ENCODE measurements at places on chromosomes 5 and 9.
A peak's percentile ranks its signal among the peaks of the same experiment; 100 is the strongest.

GRCh38 chr5:103041071-103041676 is 78.8 kb downstream of the GIN1 start:
- H3K36me3 ChIP-seq = no peaks in the 10 kb centered on the region
- H3K27me3 ChIP-seq = no peaks in the 10 kb centered on the region
- no peaks in the 10 kb centered on the region for H3K4me1 ChIP-seq
- no peak overlapping the region for H3K27ac ChIP-seq
- no peak for DNase-seq

- no peak overlapping the region for H3K27ac ChIP-seq
- H3K4me3 ChIP-seq = no peak overlapping the region
- H3K4me1 ChIP-seq = peaks cover 6% of the 10 kb centered on the region
- H3K36me3 ChIP-seq = no peaks in the 10 kb centered on the region
Measured at GRCh38 chr9:21081999-21082398, 4.3 kb upstream of the IFNB1 start.

GRCh38 chr9:127568618-127568970 is 43.5 kb upstream of the STXBP1 start:
- peaks cover 13% of the 10 kb centered on the region for H3K4me1 ChIP-seq
- no peak for DNase-seq
- no peaks in the 10 kb centered on the region for H3K36me3 ChIP-seq

- H3K4me3 ChIP-seq = no peak overlapping the region
- H3K27me3 ChIP-seq = no peaks in the 10 kb centered on the region
- no peak overlapping the region for H3K27ac ChIP-seq
- H3K4me1 ChIP-seq = peaks cover 15% of the 10 kb centered on the region
- peak; percentile 6 for DNase-seq
Measured at GRCh38 chr9:33852216-33852826, 35.4 kb downstream of the UBE2R2 start.

- DNase-seq = no peak
- H3K4me3 ChIP-seq = no peak overlapping the region
- H3K36me3 ChIP-seq = no peaks in the 10 kb centered on the region
- no peak overlapping the region for H3K27ac ChIP-seq
Measured at GRCh38 chr5:4036861-4037260, 441.2 kb downstream of the IRX1 start.

DNA sequence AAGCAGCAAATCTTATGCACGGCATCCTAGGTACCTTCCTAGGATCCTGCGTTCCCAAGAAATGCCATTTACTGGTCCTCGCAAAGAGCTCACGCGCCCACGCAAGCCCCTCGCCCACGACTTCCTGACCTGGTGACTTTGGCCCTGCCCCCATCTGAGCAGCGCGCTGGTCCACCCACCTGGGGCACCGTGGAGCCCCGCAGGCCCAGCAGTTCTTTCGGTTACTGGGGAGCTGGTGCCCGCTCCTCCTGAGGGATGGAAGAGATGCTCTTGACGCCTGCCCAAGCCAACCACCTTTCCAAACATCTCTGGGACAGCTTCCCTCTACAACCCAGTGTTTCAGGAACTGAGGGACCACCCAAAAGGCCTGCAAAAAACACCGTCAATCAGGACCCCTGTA is 16.7 kb downstream of the EQTN start:
- no peak for DNase-seq
- no peaks in the 10 kb centered on the region for H3K36me3 ChIP-seq
- no peak overlapping the region for H3K27ac ChIP-seq
- H3K27me3 ChIP-seq = peaks cover 4% of the 10 kb centered on the region
- H3K4me3 ChIP-seq = no peak overlapping the region

DNA sequence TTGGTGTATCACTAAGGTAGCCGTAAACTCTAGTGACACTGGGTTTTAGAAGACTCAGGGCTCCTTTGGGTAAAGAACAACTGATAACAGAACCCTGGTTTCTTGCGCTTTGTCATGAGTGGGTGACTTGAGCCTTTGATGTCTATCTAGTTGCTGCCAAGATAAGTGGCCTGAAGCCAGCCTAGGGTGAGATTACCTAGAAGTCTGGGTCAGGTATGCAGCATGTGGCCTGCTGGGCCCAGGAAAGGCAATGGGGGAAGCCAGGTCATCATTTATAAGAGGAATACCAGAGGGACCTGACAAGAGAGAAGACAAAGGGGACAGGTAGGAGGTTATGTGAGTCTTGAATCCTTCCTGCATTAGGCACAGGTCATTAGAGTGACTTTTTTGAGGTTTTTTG is 23.2 kb upstream of the GARNL3 start:
- no peak overlapping the region for H3K27ac ChIP-seq
- no peak overlapping the region for H3K4me3 ChIP-seq
- no peaks in the 10 kb centered on the region for H3K27me3 ChIP-seq
- no peak for DNase-seq
- peaks cover 10% of the 10 kb centered on the region for H3K4me1 ChIP-seq

DNA sequence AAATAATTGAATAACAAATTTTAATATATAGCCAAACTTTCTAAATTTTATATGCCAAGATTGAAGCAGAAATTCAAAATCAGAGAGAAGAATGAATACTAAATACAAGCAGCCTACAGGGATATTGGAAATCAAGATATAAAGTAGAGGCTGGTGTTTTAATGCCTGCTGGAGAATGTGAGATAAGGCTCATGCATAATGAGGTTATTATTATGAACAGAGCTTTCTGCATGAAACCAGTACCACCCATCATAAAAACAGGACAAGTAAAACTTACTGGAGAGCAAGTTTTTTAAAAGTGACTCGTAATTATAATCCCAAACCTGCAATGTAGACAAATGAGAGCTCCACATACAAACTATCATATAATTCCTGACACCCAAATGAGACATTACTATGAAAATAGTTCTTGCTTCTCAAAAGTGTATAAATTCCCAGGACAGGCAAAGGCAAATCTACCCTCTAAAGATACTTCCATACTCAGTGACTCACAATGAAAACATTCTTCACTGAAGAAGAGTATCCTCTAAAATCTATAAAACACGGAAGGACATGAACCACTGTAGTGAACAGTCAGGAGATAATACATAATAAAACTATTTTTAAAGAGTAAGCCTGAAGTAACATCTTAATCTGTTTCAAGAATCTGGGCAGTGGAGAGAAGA is 532.0 kb upstream of the GRAMD2B start:
- no peak overlapping the region for H3K27ac ChIP-seq
- H3K4me1 ChIP-seq = no peaks in the 10 kb centered on the region
- DNase-seq = no peak
- H3K4me3 ChIP-seq = no peak overlapping the region
- H3K27me3 ChIP-seq = peaks cover 21% of the 10 kb centered on the region
- no peaks in the 10 kb centered on the region for H3K36me3 ChIP-seq

DNA sequence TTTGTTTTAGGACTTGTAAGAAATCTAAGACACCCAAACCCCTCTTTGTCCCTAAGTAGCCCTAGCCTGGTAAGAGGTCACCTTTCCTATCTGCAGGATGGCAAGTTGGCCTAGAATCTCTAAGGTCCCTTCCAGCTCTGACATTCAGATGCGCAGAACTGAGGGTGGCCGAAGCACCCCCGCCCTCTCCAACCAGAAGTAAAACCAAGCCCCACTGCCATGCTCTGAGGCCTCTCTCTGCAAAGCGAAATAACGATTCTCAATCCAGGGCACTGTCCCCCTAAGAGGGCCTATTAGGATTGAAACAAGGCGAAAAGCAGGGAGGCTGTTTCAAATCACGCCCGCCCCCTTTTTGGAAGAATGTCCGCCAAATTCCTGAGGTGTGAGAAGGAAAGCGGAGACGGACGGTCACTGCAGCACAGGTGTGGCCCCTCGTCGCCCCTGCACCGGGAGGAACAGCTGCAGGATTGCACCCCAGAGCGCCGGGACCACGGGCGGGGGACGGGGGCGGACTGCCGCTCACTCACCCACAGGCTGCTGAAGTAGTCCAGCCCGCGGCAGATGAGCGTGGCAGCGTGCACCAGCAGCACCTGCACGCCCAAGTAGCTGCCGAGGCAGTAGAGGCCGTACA is 824 bp downstream of the TMEM245 start:
- H3K27ac ChIP-seq = peak overlapping the region; percentile 85
- DNase-seq = no peak
- H3K4me1 ChIP-seq = peaks cover 46% of the 10 kb centered on the region
- H3K4me3 ChIP-seq = peak overlapping the region; percentile 90

DNA sequence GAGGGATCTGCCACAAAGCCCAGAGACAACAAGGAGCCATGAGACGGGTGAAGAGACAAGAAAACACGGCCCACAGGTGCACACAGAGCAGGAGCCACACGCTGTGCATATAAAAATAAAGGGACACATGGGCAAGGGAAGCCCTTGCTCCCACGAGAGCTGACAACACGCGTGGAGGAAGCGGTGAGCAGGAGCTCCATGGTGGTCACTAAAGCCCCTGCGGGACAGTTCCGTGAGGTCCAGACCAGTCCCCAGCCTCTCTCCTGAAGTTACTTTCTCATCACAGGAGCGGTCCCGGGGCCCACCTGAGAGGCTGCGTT is 90.7 kb downstream of the CAMSAP1 start:
- H3K27ac ChIP-seq = no peak overlapping the region
- no peaks in the 10 kb centered on the region for H3K27me3 ChIP-seq
- no peak for DNase-seq

GRCh38 chr9:101235105-101235866 is 149.5 kb downstream of the BAAT start:
- no peaks in the 10 kb centered on the region for H3K36me3 ChIP-seq
- H3K4me3 ChIP-seq = no peak overlapping the region
- peak overlapping the region; percentile 9 for H3K27ac ChIP-seq
- peaks cover 6% of the 10 kb centered on the region for H3K27me3 ChIP-seq
- DNase-seq = no peak

GRCh38 chr5:72418271-72418670 is 88.9 kb downstream of the ZNF366 start:
- no peak for DNase-seq
- no peak overlapping the region for H3K27ac ChIP-seq
- H3K4me3 ChIP-seq = no peak overlapping the region
- no peaks in the 10 kb centered on the region for H3K36me3 ChIP-seq
- no peaks in the 10 kb centered on the region for H3K27me3 ChIP-seq
- no peaks in the 10 kb centered on the region for H3K4me1 ChIP-seq

- no peak overlapping the region for H3K4me3 ChIP-seq
- no peak overlapping the region for H3K27ac ChIP-seq
- DNase-seq = no peak
- no peaks in the 10 kb centered on the region for H3K4me1 ChIP-seq
Measured at GRCh38 chr5:73952872-73953271, 326.9 kb downstream of the ARHGEF28 start.

DNA sequence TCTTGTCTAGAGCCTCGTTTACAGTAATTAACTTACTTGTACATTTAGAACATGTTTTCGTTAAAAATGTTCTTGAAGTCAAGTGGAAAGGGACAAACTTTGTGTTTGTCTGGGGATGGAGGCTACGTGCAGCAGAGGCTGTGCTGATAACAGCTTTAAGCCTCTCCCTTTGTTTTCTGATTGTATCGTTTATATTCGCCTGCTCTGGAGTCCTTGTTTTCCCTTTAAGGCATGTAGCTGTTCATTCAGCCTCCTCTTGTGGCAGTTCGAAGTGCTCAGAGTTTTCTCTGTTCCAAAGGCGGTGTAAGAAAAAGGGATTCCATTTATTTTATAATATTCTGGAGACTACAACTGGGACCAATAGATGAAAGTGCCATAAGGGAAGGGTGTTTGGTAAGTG is 1.9 kb downstream of the SLC36A1 start:
- peaks cover 33% of the 10 kb centered on the region for H3K4me1 ChIP-seq
- peaks cover 9% of the 10 kb centered on the region for H3K36me3 ChIP-seq
- no peak overlapping the region for H3K27ac ChIP-seq

GRCh38 chr5:38720554-38721361 is 125.1 kb upstream of the OSMR start:
- no peak for DNase-seq
- no peaks in the 10 kb centered on the region for H3K4me1 ChIP-seq
- no peaks in the 10 kb centered on the region for H3K27me3 ChIP-seq
- no peak overlapping the region for H3K4me3 ChIP-seq

- no peak overlapping the region for H3K27ac ChIP-seq
- H3K36me3 ChIP-seq = no peaks in the 10 kb centered on the region
- no peak overlapping the region for H3K4me3 ChIP-seq
- H3K4me1 ChIP-seq = peaks cover 6% of the 10 kb centered on the region
- H3K27me3 ChIP-seq = peaks cover 7% of the 10 kb centered on the region
Measured at GRCh38 chr5:61610678-61611024, 278.6 kb downstream of the ZSWIM6 start.

- DNase-seq = peak; percentile 9
- H3K27me3 ChIP-seq = peaks cover 47% of the 10 kb centered on the region
- H3K36me3 ChIP-seq = no peaks in the 10 kb centered on the region
- no peak overlapping the region for H3K27ac ChIP-seq
- no peak overlapping the region for H3K4me3 ChIP-seq
Measured at GRCh38 chr5:148998174-148998797, 64.6 kb downstream of the SH3TC2 start.

DNA sequence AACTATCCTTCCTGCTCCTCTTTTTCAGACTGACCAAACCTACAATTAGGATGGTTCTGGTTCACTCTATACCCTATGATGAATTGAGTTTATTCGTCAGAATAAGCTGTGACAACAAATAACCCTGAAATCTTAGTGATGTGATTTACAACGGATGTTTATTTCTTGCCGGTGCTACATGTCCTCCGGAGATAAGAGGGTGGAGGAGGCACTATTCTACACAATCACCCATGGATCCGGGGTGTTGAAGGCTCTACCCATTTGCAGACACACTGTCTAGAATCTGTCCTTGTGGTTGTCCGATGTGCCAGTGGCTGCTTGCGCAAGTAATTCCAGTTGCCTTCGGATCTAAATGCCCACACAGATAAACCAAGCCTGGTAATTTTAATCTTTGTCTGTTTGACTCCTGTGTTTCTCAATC is 44.7 kb downstream of the CDC14B start:
- no peak overlapping the region for H3K27ac ChIP-seq
- H3K36me3 ChIP-seq = no peaks in the 10 kb centered on the region
- H3K4me1 ChIP-seq = no peaks in the 10 kb centered on the region
- peaks cover 23% of the 10 kb centered on the region for H3K27me3 ChIP-seq
- no peak overlapping the region for H3K4me3 ChIP-seq

DNA sequence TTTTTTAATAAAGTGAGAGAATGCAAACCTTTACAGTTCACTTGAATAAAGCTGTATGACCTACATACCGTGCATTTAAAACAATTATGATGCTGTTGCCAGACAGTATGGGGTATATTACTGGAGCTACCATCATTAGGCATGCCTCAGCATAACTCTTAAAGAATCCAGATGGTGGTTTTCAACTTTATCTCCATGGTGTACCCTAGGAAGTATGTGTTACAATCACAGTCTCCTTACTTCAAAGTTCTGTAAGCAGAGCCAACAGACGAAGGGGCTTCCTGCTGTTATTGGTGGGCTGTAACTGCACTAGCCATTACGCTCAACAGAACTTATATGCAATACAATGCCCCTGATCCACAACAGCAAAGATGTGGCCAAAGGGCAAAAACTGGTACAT is 803.3 kb downstream of the DTWD2 start:
- H3K27ac ChIP-seq = no peak overlapping the region
- H3K4me3 ChIP-seq = no peak overlapping the region
- no peaks in the 10 kb centered on the region for H3K36me3 ChIP-seq
- no peaks in the 10 kb centered on the region for H3K4me1 ChIP-seq
- no peaks in the 10 kb centered on the region for H3K27me3 ChIP-seq

DNA sequence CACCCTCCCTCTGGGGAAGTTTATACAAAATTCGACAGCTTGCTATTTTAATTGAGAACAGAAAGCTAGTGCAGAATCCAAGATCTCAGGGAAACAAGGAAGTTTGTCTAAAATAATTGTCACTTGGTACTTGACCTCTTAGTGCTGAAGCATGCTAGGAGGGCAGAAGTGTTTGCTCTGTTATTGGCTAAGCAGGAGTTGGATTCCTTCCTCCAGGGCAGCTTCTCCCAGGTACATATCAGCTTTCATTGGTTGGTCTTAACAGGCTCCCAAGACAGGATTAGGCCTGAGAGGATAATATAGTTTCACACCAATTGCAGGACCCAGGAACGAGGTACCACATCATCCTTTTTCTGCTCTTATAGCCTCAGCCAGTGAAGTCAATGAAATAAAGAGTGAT is 432.8 kb downstream of the IRX1 start:
- no peaks in the 10 kb centered on the region for H3K4me1 ChIP-seq
- no peak for DNase-seq
- no peak overlapping the region for H3K27ac ChIP-seq
- no peaks in the 10 kb centered on the region for H3K36me3 ChIP-seq
